Mammary epithelial cell (primary cell): ENCODE measurements at places on chromosomes 16 and 17. TPM values are rescaled to one million over a fixed set of nuclear protein-coding genes. Genes with fewer than 3 reads are reported as not detected.

DNA sequence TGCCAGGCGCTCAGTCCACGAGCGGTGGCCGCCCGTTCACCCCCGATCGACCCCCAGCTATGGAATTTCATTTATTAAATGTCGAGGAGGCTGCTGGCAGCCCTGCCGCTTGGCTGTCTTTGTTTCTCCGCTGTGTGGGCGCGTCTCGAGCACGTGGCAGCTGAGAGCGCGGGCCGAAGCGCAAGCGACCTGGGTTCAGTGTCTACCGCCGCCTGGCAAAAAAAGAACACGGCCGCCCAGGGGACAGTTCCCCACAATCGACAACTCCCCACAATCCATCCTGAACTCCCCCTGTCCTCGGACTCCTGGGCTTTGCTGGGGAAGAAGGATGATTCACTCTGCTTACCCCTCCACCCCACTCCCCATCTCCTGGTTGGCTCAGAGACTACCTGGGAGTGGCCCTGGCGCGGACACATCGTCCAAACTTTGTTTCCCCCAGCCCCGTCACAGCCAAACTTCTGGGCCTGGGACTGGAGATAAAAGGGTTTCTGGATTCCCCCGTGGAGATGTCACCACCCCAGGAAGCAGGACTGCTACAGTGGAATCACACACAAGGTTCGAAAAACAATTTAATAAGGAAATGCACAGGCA, 1.7 kb upstream of the ANKRD13B start:
- no peak for DNase-seq

DNA sequence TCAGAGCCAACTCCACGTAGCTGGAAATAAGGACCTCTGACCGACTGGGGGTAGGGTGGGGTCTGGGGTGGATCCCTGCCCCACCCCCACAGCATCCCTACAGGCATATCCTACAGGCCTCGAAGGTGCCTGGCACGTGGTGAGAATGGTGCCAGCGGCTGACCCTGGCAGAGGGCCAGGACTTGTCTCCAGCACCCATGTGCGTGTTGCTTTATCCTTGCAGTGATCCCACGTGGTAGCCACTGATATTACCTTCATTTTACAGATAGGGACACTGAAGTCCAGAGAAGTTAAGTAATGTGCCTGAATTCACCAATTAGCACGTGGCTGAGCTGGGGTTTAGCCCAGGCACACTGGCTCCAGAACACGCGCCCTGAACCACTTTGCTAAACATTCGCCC, 8.3 kb downstream of the ITGAD start:
- DNase-seq, result no peak

- DNase-seq, result no peak
Measured at GRCh38 chr16:85330006-85330693, 217.9 kb upstream of the CIBAR2 start.

DNA sequence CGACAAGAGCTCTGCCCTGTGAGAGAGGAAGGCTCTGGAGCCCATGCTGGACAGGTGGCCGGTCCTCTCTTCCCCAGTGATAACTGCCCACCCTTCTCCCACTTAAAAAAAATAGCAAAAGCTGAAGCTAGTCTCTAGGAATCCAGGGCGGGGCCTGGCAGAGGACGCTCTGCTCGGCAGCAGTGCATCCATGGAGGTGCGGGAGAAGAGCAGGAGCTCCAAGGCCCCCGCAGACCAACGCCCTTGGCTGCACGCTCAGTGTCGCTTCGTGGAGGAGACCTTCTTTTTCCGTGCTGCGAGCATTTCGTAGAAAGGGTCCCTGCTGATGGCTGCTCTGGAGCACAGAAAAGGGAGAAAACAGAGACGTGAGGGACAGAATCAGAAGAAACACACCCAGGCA, 98.6 kb upstream of the DNAH17 start:
- no peak for DNase-seq

DNA sequence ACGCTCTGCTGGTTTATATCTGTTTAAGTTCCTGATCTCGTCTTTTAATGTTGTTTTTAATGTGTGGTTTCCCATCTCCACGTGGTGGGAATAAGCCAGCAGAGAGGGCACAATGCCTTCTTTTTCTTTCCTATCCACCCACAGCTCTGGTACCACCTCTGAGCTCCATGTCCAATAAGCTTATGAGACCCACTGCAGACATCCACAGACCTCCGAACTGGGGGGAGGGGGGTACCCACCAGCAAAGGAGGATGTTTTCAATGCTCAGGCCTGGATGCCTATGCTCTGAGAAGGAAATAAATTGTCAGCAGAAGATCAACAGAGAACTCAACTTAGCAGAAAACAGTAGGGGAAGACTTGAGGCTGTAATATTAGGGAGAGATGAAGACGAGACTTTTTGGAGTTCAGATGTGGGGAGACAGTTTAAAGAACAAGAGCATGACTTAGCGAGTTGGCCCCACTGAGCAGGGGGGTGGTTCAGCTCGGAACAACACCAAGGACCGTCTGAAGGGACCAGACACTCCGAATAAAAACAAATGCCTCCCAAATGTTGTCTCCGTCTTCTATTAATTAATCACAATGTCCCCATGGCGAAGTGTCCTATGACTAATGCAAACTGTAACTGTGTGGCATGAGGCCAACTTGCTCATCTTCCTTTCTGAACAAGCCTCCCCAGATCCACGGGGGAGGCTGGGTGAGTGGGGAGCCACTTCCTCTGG, 62.7 kb downstream of the GAS7 start:
- no peak for DNase-seq

DNA sequence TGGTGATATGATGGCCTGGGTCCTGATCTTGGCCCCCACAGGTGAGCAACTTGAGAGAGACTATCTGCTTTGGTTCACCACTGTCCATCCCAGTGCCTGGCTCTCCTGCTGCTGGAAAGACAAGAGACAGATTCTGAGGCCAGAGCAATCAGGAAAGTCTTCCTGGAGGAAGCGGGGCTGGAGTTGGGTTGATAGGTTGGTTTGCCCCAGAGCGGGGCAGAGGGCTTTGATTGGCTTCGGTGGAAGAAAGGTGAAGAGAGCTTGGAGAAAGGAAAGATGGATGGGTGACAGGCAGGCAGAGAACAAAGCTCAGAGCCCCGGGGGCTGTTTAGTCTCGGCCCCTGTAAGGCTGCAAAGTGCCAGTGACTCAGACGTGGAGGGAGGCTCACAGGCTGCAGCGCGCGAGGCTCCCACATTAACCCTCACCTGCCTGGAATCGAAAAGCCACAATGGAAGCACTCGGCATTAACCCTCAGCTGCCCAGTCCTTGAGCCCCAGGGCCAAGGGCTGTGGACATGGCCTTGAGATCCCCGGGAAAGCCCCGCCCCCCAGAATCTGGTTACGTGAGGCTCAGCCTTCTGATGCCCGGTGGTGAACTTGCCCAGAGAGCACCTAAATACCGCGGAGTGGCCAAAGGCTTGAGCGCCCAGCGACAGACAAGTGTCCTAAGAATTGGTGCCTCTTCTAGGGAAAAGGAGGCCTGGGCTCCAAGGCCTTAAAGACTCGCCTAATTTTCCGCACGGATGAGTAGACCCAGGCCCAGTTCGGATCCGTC, 996 bp upstream of the CPNE2 start:
- DNase-seq, result peak; percentile 47

- no peak for DNase-seq
Measured at GRCh38 chr16:3434373-3434772, 8.9 kb downstream of the ZNF597 start.

DNA sequence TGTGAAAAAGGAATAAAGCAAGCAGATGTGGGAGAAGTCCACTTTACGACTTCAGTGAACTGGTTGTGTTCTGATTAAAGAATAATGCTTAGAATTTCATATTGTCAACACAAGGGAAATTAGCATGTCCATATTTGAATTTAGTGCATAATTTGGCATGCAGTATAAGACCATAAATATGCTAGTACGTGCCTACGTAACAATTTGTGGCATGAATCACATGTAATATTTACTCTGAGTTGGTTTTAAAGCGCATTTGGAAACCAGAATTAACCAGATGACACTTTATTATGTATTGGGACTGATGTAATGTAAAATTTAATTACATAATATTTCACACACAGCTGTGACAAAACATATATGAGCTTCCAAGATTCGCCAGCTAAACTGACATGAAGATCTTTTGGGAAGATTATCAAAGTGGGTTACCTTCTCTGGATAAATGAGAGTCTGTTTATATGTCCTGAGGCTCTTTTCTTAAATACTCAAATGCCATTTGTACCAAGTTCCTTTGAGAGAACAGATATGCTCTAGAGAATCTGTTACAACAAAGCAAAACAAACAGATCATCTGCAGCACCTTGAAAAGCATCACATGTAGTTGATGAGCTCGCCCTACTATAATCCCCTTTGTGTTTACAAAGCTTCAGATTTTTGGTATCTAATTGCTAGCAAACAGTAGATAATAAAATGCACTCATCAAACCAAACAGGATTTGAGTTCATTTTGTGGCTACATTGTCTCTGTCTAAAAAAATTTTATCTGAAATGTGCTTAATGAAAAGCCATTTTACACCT, 1468.6 kb downstream of the CDH11 start:
- DNase-seq, result no peak

GRCh38 chr16:19875900-19876299, 8.7 kb downstream of the GPRC5B start:
- no peak for DNase-seq

DNA sequence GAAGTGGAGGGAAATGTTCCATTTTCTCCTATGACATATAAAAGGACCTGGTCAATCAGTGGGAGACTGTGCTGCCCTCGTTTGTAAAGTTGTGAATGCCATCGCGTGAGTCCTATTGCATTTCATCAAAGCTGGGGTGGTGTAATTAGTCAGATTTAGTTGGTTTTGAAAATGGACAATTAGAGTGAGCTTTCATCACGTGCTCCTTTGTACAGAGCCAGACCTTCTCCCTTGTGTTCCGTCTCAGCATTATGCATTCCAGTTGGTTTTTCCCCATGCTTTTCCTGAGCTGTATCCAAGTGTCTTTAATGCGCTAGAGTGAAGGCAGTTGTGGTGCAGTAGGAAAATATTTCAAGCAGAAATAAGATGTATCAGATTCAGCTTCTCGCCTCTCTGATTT, 10.4 kb downstream of the SEC14L1 start:
- DNase-seq, result no peak

GRCh38 chr16:74438492-74438979, 17.3 kb upstream of the CLEC18B start:
- no peak for DNase-seq

GRCh38 chr16:84893849-84894599, 74.2 kb downstream of the CRISPLD2 start:
- DNase-seq, result no peak

DNA sequence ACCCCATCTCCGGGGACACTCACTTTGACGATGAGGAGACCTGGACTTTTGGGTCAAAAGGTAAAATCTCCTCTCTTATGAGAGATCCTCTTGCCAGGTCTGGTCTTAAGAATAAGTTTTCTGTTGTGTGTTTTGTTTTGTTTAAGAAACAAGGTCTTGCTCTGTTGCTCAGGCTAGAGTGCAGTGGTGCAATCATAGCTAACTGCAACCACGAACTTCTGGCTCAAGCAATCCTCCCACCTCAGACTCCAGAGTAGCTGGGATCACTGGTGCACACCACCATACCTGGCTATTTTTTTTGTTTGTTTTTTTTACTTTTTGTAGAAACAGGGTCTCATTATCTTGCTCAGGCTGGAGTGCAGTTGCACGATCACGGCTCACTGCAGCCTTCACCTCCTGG, 4.1 kb downstream of the MMP25 start:
- DNase-seq, result no peak

GRCh38 chr17:17758941-17759563, 77.7 kb downstream of the SREBF1 start:
- no peak for DNase-seq

DNA sequence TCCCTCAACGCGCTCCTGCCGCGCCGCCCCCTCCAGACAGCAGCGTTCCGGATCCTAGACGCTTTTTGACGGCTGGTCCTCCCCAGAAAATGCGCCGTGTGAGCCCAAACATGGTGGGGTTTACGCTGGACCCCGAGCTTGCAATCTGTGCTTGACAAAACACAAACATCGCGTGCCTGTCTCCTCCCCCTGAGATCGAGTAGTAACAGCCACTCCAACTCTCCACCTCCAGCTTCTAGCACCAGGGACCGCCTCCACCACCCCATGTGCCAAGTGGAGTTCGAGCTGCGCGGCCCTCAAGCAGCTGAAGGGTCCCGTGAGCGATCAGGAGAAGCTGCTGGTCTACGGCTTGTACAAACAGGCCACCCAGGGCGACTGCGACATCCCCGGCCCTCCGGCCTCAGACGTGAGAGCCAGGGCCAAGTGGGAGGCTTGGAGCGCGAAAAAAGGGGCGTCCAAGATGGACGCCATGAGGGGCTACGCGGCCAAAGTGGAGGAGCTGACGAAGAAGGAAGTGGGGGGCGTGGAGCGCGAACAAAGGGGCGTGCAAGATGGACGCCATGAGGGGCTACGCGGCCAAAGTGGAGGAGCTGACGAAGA, 656 bp upstream of the GEMIN4 start:
- no peak for DNase-seq

DNA sequence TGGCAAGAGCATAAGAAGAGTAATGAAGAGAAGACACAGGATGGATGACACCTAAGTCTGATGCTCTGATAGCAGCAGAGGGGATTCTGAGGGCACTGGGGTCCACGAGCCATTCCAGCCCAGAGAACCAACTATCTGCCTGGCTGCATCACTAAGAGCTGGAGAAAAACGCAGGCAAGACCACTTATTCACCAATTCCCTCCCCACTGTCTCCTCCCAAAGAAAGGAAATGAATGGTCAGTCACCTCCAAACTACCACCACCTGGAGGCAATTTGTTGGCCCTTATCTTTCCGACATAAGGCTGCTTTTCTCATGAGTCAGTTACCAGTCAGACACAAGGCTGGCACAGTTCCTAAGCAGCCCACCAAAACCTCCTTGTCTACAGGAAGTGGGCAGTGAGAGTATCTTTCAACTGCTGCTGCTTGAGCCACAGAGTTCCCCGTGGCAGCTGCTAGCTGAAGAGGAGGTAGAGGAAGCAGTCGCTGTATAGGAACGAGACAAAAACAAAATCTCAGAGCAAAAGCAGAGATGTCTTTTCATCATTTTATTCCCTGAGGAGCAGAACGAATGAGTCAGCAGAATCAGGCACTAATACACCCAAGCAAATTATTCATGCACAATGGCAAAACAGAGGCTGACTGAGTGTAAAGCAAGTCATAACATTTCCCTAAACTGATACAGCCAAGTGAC, 111.1 kb downstream of the SMG6 start:
- peak; percentile 96 for DNase-seq

- DNase-seq, result no peak
Measured at GRCh38 chr16:56728027-56728426, 1.9 kb upstream of the NUP93 start.

- DNase-seq, result no peak
Measured at GRCh38 chr17:47733047-47733673, at the start of gene TBX21. Gene TBX21, plus strand, starts transcription at chr17:47733236. Its CDS starts 219 bp downstream, at chr17:47733455.

The TNFRSF13B gene
- not detected for polyA plus RNA-seq

The LPCAT2 gene
- polyA plus RNA-seq, result 32.4 TPM

The BIRC5 gene
- polyA plus RNA-seq, result 52.0 TPM

The TMC7 gene
- polyA plus RNA-seq, result 9.3 TPM

The CD300LB gene
- polyA plus RNA-seq, result not detected

The IL17C gene
- polyA plus RNA-seq, result 0.06 TPM

The C16orf92 gene
- polyA plus RNA-seq, result not detected

The C17orf113 gene
- 0.24 TPM for polyA plus RNA-seq

The GNG13 gene
- not detected for polyA plus RNA-seq

The HEATR9 gene
- polyA plus RNA-seq, result not detected

The SLC12A3 gene
- polyA plus RNA-seq, result 0.02 TPM

The GAS2L2 gene
- polyA plus RNA-seq, result 0.07 TPM
